ENCODE measurements at places on chromosomes 5 and 9.

- no peak for DNase-seq
Measured at GRCh38 chr5:119578937-119579336, 50.4 kb upstream of the FAM170A start.

DNA sequence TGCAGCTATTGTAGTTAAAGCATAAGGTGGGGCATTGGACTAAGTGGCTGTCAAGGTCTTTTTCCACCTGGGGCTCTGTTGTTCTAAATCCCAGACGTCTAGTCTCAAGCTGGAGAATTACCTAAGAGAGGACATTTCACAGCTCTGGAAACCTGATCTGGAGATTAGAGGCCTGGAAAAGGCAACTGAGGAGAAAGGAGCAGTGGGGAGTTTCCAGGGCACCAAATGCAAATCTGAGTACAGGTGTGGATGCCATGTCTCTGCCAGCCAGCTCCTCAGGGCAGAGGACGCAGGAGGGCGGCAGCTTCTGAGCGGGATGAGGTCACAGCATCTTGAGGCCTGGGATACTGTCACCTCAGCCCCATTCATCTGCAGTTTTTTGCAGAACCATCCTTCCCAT, 65.2 kb downstream of the PPARGC1B start:
- DNase-seq: no peak

DNA sequence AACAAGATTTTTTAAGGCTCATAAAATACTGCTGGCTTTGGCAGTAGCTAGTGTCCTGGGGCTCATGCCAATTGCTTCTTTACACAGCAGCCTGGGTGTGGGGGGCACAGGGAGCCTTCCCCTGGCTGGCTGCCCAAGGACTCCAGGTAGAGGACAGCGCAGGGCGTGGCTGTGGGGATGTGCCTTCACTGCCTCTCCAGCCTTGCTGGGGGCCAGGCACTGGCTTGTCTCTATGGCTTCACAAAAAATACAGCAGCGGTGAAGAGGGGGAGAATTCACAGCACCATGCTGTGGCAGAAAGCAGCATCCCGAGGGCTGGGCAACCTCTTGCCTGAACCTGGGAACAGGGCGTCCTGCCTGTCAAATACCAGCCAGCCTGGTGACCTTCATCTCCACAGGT, 57.4 kb downstream of the DAP start:
- DNase-seq: no peak

DNA sequence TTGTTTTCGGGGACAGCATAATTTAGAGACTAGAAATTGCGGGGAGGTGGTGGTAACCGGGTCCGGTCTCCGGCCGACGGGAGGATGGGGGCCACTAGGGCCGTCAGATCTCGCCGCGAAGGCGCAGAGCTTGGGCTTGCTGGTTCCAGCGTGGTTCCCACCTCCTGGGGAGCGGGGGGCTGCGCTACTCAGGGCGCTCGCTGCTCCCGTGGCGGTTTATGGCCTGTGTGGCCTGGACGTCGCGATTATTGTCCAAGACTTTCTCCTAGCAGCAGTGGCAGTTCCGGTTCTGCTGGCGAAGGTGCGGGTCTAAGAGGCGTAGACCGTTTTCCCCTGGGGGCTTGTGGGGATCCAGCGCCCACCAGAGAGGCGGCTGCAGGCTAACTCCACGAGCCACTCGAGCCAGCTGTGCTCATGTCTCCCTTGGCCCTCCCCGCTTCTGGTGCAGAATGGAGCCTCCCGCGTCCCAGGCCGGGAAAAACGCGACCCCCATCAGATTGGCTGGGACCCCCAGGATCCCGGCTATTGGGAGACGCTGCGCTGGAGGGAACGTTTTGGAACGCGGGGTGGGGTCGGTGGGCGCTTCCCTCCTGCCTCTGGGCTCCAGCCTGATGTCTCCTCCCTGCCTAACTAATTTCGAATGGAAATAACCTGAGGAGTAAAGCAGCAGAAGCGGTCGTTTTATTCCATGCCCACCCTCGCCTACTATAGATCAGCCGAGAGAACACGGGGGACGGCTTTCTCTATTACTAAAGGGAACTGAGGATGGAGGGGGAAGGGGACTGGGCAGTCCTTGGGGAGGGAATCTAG, 87.1 kb downstream of the ENTREP1 start:
- DNase-seq: no peak

- DNase-seq: no peak
Measured at GRCh38 chr5:147485814-147486213, 24.1 kb downstream of the DPYSL3 start.

DNA sequence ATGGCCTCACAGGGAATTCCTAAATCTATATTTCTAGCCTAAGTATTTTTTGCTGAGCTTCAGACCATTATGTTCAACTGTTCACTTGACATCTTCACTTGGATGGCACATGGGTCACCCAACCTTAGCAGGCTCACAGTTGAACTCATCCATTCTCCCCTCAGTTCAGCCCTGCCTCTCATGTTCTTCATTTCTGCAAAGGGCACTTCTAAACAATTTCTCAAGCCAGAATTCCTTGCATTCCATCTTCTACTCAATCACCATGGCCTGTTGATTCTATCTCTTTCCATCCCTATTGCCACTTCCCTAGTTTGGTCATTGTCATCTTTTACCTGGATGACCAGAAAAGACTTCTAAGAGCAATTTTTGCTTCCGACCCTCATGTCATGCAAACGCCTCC, 7.3 kb upstream of the RGS3 start:
- no peak for DNase-seq

DNA sequence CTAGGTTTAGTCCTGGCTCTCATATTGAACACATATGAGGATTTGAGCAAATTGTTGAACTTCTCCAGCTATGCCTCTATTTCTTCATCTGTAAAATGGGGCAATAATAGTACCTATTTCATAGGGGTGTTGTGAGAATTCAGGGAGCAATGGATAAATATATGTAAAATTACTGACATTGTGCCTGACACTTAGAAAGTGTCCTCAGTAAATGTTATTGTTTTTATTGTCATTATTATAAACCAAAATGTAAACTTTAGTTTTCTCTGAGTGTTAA, 101.7 kb downstream of the ANGPTL2 start:
- no peak for DNase-seq

GRCh38 chr5:38453506-38453905, 102.9 kb downstream of the LIFR start:
- no peak for DNase-seq

GRCh38 chr9:37031902-37032301, 2.2 kb downstream of the PAX5 start:
- DNase-seq: no peak

Measured in globus pallidus (tissue), 1 donor.